ENCODE measurements at places on chromosomes 13 and 19. TPM values are rescaled to one million over a fixed set of nuclear protein-coding genes. Genes with fewer than 3 reads are reported as not detected.

DNA sequence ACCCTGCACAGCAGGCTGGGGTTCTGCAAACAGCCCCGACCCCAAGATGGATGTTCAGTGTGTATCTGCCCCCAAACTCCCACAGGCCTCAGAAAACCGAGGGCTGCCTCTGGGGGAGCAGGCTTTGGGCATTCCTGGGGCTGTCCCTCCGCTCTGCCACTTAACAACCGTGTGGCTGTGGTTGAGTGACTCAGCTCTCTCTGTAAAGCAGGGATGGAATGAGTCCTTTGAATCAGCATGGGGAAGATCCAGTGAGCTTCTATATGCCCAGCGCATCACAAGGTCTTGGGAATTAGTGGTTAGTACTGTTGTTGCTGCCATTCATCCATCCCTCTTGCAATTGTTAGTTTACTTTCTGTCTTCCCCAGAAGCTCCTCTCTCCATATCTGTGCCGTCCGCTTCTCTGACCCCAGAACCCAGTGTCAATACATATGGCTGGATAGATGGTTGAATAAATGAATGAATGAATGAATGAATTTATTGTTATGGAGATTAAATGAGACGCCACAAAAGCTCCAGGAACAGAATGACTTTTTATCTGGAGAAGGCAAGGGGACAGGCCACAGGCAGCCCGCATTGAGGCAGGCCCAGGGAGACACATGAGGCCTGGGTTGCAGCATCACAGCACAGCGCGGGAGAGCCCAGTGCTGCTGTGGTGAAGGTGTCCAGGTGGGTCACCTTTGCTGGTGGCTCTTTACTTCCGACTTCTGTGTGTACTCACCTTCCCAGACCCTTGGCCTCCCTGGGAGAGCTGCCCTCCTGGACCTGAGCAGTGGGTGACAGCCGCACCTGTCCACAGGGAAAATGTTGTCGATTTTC lies 89.2 kb downstream of the RGCC start:
- DNase-seq = no peak

DNA sequence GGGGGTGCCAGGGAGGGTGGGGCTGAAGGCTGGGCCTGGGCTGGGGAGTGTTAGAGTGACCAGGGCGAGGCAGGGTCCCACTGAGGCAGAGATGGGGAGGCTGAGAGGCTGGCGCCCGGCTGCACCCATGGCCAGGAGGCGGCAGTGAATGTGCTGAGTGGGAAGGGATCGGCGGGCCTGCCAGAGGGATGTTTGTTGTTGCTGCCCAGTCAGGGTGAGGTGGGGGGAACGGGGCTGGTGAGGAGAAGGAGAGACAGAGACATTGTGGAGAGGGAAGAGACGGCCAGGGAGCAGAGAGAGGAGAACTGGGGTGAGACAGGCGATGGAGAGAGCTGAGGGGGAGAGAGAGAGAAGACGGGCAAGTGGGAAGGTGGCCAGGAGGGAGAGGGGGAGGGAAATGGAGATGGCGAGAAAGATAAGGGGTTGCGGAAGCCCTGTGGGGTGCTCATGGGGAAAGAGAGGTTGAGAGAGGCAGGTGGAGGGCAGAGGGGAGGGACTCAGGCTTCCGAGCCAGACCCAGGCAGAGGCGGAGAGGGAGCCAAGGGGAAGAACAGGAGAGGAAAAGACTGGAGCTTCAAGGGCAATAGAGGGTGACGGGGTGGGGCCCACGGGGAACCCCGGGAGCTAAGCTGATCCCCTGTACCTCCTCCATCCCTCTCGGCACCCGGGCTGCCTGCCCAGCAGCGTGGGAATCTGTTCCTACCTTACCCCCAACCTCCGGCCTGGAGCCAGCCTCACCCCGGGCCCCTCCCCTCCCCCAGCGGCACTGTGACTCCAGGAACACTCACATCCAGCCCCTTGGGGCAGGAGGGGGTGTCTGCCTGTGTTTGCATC lies 690 bp upstream of the B3GNT8 start:
- DNase-seq = peak; percentile 69

GRCh38 chr19:29845574-29846176 lies 33.9 kb downstream of the CCNE1 start:
- DNase-seq = peak; percentile 41

- DNase-seq = no peak
Observed at GRCh38 chr13:76481738-76482137, 404.5 kb downstream of the KCTD12 start.

- DNase-seq = no peak
Observed at GRCh38 chr13:108026680-108027410, 188.5 kb downstream of the LIG4 start.

DNA sequence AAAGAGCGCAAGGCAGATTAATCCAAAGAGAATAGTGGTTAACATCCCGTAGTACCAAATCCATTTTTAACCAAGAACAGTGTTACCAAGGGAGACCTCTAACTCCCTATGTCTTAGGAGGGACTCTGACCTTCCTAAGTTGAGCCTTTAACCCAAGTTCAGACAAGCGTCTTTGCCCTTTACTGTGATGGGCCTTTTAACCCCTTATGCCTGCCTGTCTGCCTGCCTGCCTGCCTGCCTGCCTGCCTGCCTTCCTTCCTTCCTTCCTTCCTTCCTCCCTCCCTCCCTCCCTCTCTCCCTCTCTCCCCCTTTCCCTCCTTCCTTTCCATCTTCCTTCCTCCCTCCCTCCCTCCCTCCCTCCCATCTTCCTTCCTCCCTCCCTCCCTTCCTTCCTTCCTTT lies 32.6 kb downstream of the CEACAM1 start:
- no peak for DNase-seq

DNA sequence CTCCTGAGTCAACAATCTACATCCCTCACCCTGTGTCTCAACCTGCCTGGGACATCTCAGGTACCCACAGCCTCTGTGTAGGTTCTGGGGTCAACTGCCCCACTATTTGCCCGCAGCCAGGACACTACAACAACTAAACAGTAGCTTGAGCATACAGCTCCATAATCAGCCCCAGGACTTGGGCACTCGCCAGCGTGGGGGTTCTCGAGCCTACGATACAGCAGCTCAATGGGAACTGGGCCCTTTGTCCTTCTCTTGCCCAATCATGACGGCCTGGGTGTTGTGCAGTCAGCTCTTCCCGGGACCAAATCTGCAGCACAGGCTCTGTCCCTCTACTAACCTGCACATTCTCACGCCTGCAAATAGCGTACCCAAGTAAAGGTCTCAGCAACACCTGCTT lies 1.3 kb downstream of the ZNF180 start:
- DNase-seq = no peak

DNA sequence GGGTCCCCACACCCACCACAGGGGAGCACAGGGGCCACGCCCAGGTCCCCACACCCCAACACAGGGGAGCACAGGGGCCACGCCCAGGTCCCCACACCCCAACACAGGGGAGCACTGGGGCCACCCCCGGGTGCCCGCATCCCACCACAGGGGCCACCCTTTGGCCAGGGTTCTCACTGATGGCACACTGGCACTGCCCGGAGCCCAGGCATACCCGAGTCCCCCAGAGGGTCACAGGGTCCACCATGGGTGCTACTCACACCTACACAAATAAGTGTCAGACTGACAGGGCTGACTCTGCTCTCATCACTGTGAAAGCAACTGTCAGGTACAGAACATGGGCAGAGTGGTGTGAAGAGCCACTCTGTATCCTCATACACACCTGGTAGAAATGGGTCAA lies 98.8 kb downstream of the TUBGCP3 start:
- no peak for DNase-seq

DNA sequence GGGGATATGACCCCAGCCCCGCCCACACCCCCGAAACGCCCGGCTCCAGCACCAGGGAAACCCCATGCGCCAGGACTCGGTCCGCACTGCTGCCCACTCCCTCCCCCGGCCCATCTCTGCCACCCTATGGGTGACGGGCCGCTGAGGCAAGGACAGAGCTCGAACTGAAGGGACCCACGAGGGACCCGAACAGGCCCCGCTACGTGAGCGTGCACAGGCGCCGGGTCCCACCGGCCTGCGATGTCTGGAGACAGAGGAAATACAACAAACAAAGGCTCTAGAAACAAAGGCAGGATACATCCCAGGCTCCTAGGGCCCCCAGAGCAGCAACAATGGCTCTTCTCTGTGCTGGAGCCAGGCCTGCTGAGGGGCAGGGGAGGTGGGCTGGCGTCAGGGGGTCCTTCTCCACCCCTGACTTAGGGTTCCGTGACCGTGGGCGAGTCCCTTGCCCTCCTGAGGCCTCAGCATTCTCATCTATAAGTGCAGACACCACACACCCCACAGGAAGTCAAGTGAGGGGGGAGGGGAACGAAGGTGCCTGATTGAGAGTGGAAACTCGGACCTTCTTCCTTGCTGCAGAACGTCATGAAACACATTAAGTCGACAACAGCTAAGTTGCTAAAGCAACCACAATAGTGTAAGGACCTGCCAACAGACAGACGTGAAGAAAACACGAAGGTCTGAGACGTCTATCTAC lies 3.1 kb downstream of the ABHD17A start:
- DNase-seq = no peak

DNA sequence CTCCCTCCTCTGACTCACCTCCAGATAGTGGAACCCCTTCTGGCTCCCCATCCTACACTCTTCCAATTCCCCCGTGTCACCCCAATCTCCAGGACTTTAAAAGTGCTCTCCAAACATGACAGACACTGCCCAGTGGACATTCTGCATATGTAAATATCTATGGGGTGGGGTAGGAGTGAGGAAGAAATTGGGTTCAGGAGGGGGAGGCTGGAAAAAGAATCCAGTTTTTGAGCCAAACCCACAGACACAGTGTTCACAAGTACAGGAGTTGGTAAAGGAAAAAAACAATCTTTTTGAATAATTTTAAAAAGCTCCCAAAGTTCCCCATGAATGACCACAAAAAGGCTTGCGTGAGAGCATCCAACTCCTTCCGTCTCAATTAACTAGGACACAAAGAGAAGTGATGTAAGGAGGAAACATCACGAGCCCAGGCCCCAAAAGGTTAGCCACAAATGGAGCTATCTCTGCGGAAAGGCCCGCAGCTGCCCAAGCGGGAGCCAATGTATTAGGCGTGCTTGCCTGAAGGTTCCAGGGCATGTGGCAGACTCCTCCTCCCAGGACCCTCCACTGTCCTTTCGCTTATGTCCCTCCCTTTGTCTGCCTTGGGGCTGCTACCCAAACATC lies 18.0 kb downstream of the ZC3H4 start:
- DNase-seq = no peak

- peak; percentile 60 for DNase-seq
Observed at GRCh38 chr13:84730376-84730775, 848.1 kb upstream of the SLITRK1 start.

- DNase-seq = no peak
Observed at GRCh38 chr13:26558987-26559386, 1.5 kb downstream of the WASF3 start.

DNA sequence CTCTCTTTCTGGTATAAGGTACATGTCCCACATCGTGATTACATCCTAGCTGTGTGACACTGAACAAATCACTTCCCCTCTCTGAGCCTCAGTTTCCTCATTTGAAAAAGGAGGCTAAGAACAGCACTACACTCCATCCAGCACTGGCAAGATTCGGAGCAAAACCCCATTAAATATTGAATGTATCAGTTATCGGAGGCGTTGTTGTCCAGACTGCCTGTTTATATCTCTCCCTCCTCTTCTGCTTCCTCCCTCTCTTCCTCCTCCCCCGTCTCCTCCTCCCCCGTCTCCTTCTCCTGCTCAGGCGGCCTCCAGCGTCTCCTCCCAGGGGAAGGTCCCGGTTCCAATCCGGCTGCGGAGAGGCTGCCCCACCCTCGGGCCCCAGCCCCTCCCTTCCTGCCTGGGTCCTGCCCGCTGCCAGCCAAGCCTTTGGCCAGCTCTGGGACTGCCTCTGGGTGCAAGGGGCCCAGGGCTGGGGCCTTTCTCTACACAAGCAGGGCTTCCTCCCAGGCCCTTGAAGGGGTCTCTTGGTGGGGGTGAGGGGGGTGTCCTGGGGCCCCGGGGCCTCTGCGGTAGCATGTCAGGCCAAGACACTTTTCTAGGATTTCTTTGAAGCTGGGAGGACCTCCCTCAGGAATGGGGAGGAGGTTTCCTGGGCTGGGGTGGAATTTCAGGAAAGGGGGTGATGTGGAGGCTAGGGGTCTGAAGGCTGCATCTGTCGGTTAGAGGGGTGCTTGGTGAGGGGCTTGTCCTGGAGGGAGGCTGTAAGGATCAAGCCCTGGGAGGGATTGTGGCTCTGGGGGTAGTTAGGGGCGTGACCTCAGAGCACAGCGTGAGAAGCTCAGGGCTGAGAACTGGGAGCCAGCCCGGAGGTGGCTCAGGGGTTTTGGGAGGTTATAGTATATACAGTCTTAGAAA lies 1.9 kb downstream of the RRAS start:
- DNase-seq = peak; percentile 93

DNA sequence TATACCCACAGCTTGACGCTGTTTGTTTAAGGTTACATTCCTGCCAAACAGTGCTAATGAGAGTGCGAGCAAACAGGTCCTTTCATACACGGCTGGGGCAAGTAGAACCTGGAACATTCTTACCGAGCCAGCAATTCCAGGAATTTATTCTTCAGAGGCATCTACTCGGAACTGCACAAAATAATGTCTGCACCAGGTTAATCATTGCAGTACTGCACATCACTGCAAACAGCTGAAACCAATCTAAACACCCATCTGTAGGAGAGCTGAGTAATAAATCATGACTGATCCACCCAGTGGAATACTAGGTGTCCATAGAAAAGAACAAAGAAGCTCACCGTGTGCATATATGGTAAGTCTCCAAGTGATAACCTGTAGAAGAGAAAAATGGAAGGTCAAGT lies 1.2 kb upstream of the ZNF579 start:
- DNase-seq = no peak

- no peak for DNase-seq
Observed at GRCh38 chr13:112741185-112741755, 51.4 kb downstream of the ATP11A start.

GRCh38 chr13:80312012-80312704 lies 28.8 kb downstream of the SPRY2 start:
- no peak for DNase-seq

DNA sequence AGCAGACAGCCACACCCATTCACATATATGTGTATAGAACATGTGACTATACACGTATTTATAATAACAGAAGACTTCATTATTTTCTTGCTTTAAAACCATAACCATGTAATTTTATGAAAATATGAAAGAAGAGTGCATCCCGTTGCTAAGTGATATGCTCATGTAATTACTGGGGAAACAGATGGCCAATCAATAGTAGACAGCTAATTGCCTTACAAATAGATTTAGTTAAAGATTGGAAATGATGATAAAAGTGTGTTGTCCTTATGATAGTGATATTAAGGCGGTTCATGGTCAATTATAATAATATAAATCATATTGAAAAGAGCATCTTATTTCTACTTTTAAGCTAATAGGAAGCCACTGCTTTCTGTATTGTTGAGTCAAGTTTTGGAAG lies 95.9 kb downstream of the RFC3 start:
- DNase-seq = no peak

GRCh38 chr13:96794669-96795068 lies 199.6 kb downstream of the OXGR1 start:
- no peak for DNase-seq

GRCh38 chr19:24051516-24051915 lies 35.5 kb upstream of the ZNF254 start:
- DNase-seq = no peak

FXYD1 gene
- 13.6 TPM for polyA plus RNA-seq

SLC17A7 gene
- polyA plus RNA-seq = 1.1 TPM

LILRA1 gene
- 0.61 TPM for polyA plus RNA-seq

ZNF230 gene
- 6.4 TPM for polyA plus RNA-seq

ATG4D gene
- 49.0 TPM for polyA plus RNA-seq

IL4I1 gene
- polyA plus RNA-seq = 3.8 TPM

SLC6A16 gene
- 0.27 TPM for polyA plus RNA-seq
